ENCODE measurements at places on chromosomes 3 and 15. TPM values are rescaled to one million over a fixed set of nuclear protein-coding genes. Genes with fewer than 3 reads are reported as not detected.

DNA sequence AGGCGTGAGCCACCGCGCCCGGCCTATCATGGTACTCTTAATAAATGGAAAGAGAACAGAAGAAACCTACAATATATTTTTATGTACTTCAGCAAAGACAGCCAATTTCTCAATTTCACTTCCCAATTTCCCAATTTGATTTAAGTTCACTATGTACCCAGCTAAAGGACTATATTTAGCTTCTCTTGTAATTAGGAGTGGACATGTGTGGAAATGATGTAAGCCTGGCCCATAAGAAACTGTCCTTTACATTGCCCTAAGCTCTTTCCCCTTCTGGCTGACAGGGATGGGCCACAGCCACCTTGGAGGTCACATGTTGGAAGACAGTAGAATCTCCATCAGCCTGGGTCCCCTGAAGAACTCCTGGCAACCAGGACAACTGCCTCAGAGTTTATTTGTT is 6.2 kb downstream of the TMEM39A start:
- ATAC-seq, result no peak

- no peak for ATAC-seq
Observed at GRCh38 chr3:14676881-14677280, 1.9 kb downstream of the C3orf20 start.

The C3orf85 gene
- not detected for total RNA-seq

The NIT2 gene
- 48.7 TPM for total RNA-seq

GRCh38 chr3:114639171-114639570 is 345.3 kb downstream of the TIGIT start:
- ATAC-seq, result no peak

GRCh38 chr15:60643555-60643954 is 164.6 kb upstream of the ICE2 start:
- ATAC-seq, result no peak

The GOLGA6L1 gene
- not detected for total RNA-seq

GRCh38 chr15:48527517-48527916 is 118.0 kb downstream of the FBN1 start:
- no peak for ATAC-seq

DNA sequence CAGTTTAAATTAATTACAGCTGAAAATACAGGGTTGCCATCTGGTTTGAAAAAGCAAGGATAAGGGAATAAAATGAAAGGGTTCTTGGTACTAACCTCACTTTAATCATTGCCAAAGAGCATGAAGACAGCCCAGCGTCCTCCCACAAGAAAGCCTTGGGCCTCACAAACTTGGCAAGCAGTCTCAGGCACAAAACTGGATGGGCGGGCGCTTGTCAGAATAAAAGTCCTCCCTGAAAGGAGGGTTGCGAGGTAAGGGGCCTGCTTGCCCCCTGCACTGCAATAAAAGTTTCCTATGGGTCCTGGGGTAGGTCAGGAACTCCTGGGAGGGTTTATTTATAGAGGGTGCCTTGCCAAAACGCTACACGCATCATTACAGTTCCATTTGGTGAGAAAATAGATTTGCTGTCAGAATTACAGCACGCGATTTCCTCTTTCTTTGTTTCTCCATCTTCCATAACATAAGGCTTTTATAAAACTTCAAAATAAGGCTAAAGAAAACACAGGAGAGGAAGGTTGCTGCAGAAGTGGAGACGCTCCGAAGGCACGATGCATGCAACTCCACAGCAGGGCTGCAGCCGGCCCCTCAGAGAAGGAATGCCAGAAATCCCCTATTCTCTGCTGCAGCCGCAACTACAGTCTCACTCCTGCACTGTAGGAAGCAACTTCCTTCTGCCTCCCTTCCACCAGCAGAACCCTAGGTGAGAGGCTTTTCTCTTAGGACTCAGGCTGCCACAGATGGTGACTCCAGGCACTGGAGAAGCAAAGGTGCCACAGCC is 61.3 kb downstream of the VGLL4 start:
- ATAC-seq, result peak; percentile 80

DNA sequence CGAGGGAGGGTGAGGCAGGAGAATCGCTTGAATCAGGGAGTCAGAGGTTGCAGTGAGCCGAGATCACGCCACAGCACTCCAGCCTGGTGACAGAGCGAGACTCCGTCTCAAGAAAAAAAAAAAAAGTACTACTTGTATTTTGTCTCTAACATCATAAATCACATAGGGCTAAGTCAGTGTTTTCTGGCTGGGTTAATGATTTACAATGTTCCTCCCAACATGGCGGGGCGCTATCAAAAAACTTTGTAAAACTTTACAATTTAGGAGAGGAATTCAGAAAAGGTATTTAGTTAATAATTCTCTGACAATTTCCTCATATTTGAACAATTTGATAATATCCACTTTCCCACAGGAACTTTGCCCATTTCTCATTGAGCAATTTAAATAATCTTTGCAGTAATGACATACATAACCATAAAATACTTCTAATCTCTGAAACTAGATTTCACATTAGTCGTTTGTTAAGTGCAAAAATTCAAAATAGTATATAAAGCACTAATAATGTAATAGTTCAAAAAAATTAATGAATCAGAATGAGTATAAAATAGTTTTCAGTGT is 26.6 kb upstream of the B3GNT5 start:
- ATAC-seq, result no peak

- no peak for ATAC-seq
Observed at GRCh38 chr3:117752984-117753717, 1043.6 kb downstream of the TUSC7 start.

GRCh38 chr3:38247366-38248035 is 18.1 kb upstream of the SLC22A13 start:
- ATAC-seq, result peak; percentile 93

DNA sequence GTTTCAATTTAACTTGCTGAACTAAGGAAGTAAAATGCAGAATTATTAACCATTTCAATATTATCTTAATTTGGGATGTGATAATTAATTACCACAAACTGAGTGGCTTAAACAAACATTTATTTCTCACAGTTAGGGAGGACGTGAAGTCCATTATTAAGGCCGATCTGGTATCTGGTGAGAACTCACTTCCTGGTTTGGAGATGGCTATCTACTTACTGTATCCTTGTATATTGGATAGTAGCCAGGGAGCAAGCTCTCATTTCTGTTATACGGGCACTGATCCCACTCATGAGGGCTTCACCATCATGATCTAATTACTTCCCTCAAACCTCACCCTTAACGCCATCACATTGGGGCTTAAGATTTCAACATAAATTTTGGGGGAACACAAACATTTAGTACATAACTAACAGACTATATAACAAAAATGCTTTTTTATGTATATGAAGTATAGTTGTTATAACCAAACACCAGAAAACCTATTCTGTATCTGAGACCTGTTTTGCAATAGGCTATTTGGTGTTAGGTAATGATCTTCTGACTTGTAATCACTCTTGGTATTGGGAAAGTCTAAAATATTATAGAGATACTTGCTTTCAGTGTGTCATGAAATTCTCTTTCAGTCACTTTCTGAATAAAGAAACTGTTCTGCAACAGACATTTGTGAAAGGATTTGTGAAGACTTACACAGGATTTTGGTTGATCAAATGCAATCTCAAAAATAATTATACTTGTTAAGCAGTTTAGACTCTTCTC is 4.7 kb upstream of the KPNA4 start:
- ATAC-seq, result no peak

DNA sequence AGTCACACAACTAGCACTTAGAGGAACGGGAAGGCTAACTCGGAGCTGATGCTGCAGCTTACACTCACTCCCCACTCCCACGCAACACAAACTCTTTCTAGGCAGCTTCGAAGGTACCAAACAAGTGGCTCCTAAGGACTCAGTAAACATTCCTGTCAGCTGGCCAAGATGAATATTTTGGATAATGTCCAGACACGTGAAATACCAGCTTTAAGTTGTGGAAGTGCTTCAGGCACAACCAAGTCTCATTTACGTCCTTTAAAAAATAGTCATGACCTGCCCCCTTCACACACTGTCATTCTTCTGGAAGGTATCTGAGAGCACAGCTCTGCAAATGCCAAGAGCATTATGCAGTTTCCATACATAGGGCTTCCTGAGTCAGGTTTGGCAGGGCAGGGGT is 1005.9 kb upstream of the CFAP20DC start:
- no peak for ATAC-seq

The NAA80 gene
- total RNA-seq, result 7.6 TPM

DNA sequence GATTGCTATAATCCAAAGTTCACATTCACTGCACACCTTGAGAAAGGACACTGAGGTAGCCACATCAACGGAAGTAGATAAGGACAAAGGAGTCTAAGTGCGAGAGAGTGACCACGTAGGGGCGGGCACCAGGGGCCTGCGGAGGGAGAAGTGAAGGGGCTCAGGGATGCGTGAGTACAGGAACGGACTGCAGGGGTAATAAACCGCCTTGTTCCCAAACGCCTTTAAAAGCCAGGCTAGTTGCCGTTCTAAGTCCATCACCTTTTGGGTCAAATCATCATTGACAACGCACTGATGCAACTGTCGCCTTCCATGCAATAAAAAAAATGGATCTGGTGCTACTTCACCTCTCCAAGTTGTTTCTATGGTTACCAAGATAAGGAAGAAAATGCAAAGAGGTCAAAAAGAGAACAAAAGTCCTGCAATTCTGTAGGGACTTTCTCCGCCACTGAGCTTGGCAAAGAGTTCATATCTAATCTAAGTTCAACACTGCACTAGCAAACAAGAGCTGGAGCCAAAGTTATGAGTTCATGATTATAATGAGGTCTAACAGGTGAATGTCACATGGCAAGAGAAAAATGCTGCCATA is 32.6 kb upstream of the ATP11B start:
- ATAC-seq, result no peak

The HRG gene
- total RNA-seq, result 0.12 TPM

The EIF4G1 gene
- 339 TPM for total RNA-seq

The PSTPIP1 gene
- 1.3 TPM for total RNA-seq

- ATAC-seq, result no peak
Observed at GRCh38 chr3:123405021-123405420, 43.9 kb downstream of the ADCY5 start.

DNA sequence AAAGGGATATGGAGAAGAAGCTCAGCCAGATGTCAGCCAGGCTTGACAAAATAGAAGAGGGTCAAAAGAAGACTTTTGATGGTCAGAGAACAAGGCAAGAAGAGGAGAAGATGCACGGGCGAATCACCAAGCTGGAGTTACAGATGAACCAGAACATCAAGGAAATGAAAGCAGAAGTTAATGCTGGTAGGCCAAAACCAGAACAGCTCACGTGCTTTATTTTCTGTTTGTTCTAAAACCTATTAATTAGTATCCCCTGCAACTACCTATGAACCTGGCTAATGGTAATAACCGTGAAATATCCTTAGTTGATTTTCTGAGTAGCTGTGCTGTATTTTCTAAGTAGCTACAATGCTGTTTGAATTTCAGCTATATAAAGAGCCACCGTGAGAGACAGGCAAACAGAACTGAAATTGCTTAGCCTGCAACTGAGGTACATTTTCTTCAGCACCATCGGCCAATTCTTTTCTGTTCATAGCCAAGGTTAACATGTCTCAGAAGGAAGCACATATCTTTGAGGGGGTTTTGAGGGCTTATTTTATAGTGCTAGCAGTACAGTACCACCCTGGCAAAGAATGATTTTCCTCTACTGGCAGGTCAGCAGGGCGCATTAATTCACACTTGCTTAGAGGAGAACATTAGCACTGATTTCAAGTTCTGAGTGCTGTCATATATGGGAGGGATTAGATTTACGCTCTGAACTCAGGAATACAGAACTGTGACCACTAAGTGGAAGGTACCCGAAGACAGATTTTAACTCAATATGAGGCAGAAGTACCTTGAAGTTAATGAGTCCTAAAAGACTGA is 78.9 kb downstream of the FAM81A start:
- ATAC-seq, result no peak

DNA sequence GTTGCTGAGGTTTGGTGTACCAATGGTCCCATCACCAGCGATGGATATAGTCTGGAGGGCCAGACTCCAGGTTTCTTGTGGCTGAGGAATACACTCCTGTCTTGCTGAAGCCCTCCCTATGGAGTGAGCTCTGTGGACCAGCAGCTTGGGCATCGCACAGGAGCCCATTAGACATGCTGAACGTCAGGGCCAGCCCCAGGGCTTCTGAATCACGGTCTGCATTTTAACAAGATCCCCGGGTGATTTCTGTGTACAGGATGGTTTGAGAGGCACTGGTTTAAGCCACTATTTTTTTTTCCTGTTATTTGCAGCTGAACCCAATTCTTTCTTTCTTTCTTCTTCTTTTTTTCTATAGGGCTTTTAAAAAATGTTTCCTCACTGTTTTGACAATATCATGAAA is 69.5 kb upstream of the XCR1 start:
- no peak for ATAC-seq

DNA sequence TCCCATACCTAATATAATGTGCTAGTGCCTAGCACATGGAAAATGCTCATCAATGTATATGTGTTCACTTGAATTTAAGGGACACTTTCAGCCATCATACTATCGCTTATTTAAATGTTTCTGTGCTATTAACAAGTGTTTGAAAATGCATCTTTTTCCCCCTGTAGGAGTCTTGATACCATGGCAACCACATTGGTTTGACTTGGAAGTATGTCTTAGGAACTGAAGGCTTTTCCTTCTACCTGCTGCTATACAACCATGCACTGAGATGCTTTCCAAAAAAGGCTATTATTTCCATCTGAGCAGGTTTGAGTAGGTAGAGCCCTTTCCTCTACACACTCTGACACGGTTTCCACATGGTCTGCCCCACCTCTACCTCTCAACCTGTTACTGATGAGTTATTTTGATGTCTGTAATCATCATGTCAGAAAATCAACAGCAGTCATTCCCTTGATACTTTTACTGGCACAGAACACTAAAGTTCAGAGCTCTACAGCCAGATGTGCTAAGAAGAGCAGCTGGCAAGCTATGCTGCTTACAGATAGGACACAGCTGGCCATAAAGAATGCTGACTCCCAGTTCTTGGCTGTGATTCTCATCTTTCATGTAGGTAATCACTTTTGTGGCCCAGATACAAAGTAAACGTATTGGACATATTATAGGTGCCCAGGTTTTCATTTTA is 59.3 kb downstream of the RYR3 start:
- no peak for ATAC-seq

DNA sequence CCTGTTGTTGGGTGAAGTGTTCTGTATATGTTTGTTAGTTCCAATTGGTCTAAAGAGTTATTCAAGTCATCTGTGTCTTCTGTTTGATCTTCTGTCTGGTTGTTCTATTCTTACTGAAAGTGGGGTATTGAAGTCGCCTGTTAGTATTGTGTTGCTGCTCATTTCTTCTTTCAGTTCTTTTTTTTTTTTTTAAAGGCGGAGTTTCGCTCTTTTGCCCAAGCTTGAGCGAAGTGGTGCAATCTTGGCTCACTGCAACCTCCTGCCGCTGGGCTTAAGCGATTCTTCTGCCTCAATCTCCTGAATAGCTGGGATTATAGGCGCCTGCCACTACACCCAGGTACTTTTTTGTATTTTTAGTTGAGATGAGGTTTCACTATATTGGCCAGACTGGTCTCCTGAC is 23.5 kb downstream of the PFN2 start:
- no peak for ATAC-seq

GRCh38 chr3:125022206-125022605 is 33.6 kb downstream of the HEG1 start:
- ATAC-seq, result no peak

GRCh38 chr3:129316248-129317013 is 37.8 kb downstream of the HMCES start:
- ATAC-seq, result peak; percentile 48

- ATAC-seq, result no peak
Observed at GRCh38 chr3:141436180-141436579, 50.6 kb upstream of the RASA2 start.

- ATAC-seq, result no peak
Observed at GRCh38 chr15:94097552-94097951, 133.8 kb upstream of the MCTP2 start.

Data from esophagus mucosa (tissue), 1 donor.